ENCODE measurements at places on chromosomes 16 and 17.

- DNase-seq, result no peak
These were observed 24.9 kb downstream of the HMOX2 start for GRCh38 chr16:4501071-4501478.

DNA sequence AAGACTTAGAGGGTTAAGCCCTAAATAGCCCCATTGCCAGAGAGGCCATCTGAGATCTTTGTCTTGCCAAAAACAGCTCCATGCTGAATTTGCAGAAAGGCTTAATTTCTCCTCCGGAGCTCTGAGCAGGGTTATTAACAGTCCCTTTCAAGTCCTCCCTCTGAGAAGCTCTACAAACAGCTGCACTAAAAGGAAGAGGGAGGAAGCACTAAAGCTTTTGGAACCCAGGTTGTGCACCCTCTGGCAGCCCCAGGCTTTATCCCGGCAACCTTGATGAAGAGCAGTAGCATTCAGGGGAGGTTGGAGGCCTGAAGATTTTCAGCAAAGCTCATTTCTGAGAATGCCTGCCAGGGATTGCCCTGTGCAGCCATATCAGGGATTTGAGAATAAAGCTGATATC is 554.7 kb downstream of the RBFOX1 start:
- no peak for DNase-seq

DNA sequence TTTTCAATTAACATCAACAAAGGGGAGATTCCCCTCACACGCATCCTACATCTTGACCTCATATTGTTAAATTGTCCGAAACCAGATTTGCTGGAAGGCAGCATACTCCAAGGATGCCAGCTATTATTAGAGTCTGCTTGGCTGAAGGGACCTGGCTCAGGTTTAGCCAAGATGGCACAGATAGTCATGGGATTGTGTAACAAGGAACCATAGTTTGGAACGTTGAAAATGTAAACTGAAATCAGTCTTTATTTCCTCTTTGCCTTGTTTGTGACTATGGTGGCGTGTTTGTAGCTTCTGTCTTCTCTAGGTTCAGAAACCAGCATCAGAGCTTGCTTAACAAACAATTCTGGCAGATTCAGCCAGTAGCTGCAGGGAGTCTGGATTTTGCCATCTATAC is 5.9 kb downstream of the ARSG start:
- no peak for DNase-seq

DNA sequence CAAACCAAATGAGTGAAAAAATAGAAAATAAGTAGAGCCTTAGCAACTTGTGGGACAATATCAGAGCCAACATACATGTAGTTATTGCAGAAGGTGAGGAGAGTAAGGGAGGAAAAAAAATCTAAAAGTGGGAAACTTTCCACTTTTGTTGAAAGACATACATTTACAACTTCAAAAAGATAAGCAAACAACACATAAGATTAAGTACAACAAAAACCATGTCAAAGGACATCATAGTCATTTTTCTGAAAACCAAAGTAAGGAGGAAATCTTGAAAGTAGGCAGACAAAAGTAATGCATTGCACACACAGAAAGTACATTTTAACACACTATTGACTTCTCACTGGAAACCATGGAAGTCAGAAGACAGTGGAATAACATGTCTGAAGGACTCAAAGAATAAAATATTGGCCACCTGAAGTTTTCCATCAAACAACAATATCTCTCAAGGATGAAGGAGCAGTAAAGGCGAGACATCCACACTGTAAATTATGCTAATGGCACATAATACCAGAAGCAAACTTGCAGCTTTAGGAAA is 291.9 kb downstream of the BCAS3 start:
- DNase-seq, result no peak

DNA sequence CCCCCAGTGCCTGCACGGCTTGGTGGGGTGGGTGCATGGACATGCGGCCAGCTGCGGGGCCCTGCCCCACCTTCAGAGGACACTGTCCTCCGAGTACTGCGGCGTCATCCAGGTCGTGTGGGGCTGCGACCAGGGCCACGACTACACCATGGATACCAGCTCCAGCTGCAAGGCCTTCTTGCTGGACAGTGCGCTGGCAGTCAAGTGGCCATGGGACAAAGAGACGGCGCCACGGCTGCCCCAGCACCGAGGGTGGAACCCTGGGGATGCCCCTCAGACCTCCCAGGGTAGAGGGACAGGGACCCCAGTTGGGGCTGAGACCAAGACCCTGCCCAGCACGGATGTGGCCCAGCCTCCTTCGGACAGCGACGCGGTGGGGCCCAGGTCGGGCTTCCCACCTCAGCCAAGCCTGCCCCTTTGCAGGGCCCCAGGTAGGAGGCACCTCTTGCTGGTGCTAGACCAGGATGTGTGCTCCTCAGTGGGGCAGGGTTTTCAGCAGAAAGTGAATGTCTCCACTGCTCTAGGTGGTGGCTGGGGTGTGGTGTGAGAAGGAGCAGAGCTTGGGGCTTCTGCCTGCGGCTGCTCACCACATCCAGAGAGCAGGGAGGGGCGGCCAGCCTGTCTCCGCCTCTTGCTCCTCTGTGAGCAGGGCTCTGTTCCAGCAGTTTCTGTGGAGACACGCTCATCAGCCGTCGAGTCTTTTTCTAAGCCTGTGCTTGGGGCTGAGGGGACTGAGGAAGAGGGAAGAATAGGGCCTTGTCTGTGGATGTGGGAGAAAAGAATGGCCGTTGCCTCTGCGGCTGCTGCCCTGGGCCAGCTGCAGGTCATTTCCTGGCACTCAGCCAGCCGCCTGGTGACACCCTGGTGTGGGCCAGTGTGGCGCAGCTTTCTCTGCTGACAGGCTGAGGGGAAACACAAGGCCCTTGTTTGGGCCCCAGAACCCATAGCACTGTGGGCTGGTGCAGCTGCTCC is 2.2 kb downstream of the ZNF276 start:
- no peak for DNase-seq

GRCh38 chr17:11353601-11354000 is 112.6 kb downstream of the SHISA6 start:
- DNase-seq, result no peak

DNA sequence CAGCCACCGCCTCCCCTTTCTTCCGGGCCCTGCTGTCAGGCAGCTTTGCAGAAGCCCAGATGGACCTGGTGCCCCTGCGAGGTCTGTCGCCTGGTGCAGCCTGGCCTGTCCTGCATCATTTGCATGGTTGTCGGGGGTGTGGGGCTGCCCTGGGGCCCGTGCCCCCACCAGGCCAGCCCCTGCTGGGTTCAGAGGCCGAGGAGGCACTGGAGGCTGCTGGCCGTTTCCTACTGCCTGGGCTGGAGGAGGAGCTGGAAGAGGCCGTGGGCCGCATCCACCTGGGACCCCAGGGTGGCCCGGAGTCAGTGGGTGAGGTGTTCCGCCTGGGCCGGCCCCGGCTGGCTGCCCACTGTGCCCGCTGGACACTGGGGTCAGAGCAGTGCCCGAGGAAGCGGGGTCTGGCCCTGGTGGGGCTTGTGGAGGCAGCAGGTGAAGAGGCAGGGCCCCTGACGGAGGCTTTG is 5.5 kb upstream of the TGFB1I1 start:
- DNase-seq, result no peak

DNA sequence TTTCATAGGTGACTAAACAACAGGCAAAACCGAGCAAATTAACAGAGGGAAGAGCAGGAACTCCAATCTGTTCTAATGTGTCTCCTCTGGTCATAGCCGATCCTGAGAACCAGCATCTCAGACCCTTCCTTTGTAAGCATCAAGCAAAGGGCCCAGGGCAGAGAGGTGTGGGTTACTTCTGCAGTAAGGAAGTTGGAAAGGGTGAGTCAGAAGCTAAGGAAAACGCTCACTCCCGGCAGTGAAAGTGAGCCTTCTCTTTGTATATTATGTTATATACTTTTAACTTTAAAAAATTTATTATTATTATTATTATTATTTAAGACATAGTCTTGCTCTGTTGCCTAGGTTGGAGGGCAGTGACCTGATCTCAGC is 77.7 kb downstream of the MRM3 start:
- no peak for DNase-seq

DNA sequence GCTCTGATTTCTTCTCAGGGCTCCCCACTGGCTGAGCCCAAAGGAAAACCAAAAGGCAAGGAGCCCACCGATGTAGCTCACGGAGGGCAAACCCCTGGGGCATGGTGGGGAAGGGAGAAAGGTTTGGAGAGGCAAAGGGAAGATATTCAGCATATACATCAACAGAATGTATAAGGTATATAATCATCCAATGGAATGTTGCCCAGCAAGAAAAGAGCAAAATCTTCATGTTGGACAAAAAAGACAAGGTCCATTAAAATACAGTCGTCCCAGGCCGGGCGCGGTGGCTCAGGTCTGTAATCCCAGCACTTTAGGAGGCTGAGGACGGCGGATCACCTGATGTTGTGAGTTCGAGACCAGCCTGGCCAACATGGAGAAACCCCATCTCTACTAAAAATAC is 1.6 kb downstream of the CPPED1 start:
- DNase-seq, result no peak

DNA sequence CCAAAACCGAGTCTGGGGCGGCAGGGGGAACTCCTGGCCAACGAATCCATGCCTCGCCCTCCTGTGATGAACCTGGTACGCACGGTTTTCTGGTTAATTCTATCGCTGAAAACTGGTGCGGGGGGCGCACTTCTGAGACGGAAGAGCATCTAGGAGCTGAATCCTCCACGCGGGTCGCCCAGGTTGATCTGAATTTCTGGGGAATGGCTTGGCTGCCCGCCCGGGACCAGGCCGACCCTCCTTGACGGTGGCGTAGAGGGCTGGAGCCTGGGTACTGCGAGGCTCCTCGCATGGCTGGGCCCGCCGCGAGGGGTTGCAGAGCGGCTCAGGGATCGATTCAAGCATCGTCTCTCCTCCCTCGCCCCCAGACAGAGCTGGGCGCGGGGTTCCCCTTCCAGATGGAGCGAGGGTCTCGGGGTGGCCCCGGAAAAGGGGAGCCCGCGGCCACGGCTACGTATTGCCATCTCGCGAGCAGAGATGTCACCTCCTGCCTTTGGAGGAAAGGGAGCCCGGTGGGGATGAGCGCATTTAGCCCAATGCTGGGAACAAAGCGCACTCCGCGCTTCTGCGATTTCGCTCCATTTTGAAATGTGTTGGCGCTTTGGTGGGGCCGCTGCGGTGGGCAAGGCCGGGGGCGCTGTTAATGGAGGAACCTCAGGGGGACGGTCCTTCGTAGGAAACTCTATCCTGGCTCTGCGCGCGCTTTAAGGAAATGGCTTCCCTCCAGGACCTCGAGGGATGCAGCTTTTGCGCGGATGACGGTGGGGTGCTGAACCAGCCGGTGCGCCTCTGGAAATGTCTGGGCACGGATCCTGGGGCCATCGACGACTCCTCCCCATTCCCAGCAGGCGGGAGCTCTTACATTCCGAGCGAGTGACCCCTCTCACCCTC is 2.7 kb downstream of the MAPT start:
- DNase-seq, result no peak

- DNase-seq, result no peak
These were observed 78.8 kb downstream of the CDRT15 start for GRCh38 chr17:14157822-14158221.

- DNase-seq, result no peak
These were observed 113.5 kb downstream of the CLEC16A start for GRCh38 chr16:11057711-11058345.
